Activated T-cell treated with anti-CD3 and anti-CD28 coated beads, Interleukin-2, amount 50 U/mL, for 72 hours (primary cell): ENCODE measurements at places on chromosomes 11 and 22.

DNA sequence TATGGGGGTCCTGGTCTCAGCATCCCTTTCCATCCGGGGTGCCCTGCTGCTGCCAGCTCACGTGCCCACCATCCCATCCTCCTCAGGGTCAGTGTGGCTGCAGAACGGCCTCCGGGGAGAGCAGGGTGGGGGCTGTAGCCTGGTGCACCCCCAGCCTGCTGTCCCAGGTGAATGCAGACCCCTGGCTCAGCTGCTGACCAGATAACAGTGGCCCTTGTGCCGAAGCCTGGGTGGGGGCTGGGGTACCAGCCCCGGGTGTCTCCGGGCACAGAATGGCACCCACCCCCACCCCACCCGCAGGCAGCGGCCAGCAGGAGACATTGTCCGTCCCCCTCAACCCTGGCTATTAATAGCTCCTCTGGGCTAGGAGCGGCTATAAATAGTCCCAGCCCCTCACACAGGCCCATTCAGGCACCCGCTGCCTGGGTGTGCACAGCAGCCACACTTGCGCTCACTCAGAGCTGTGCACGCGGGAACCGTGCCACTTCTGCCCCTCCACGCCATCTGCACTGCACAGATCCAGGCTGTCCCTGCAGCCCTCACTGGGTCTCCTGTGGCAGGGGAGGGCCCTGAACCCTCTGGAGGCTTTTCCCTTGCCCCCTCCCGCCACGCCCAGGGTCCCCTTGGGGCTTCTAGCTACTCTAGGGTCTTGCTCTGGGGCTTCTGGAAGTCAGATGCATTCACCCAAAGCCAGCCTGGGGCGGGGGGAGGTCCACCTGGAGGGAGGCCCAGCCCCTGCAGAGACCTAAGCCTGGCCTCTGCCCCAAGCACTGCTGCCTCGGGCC, 18.7 kb downstream of the CRELD2 start:
- peak overlapping the region; percentile 30 for H3K27ac ChIP-seq
- H3K4me3 ChIP-seq = peak overlapping the region; percentile 56
- no peaks in the 10 kb centered on the region for H3K27me3 ChIP-seq
- H3K4me1 ChIP-seq = peaks cover 33% of the 10 kb centered on the region

- H3K27ac ChIP-seq = peak overlapping the region; percentile 84
- no peaks in the 10 kb centered on the region for H3K27me3 ChIP-seq
- no peak for DNase-seq
- H3K4me3 ChIP-seq = peak overlapping the region; percentile 24
- peaks cover 9% of the 10 kb centered on the region for H3K36me3 ChIP-seq
- H3K4me1 ChIP-seq = peaks cover 43% of the 10 kb centered on the region
These were observed 11.6 kb upstream of the MTFP1 start for GRCh38 chr22:30413745-30414524.

DNA sequence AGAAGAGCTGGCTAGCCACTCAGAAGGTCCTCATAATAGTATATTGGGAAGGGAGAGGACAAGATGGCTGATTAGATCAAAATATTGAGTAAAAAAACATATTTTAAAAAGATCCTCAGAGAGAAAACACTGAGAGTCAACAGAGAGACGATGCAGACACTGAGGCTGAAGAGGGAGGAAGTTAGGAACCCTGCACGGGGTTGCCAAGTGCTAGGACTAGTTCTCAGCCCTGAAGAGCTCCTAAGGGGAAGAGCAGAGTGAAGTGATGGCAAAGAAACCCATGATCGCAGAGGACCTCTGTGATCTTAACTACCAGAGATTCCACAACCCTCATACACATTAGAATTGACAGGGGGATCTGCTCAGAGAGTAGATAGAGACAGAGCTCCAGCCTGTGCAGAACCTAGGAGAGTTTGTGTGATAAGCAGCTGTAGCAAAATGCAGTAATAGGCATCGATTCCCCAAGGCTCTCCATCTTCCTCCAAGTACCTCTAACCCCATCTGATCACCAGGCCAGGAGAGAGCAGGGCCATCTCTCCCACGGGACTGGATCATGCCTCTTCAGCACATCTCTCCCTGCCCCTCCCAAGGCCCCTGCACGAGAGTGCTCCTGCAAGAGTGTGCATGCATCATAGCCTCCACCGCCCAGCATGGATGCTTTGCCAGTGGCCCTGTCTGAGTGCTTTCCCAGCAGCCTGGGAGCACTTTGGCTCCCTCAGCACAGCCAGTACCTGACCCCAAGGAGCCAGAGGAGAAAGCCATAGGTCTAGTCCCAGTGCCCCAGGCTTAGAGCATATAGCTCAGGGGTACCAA, 41.2 kb upstream of the ARL14EP start:
- peaks cover 12% of the 10 kb centered on the region for H3K4me1 ChIP-seq
- no peak overlapping the region for H3K27ac ChIP-seq
- peak overlapping the region; percentile 11 for H3K4me3 ChIP-seq
- H3K36me3 ChIP-seq = no peaks in the 10 kb centered on the region

DNA sequence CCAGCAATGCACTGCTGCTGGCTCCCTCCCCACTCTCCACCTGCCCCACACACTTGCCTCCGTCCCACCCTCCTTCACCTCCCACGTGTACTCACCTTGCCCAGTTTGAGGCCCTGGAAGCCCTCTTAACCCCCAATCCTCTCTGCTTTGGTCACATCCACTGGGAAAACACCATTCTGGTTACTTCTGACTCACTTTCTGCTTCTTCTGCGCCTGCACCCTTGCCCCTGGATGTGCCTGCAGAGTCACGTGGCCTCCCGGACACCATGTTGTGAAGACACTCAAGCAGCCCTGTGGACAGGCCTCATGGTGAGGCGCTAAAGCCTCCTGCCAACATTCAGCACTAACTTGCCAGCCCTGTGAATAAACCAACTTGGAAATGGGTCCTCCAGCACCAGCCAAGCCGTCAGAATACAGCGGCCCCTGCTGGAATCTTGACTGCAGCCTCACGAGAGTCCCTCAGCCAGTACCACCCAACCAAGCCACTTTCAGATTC, 2.6 kb upstream of the NAALADL1 start:
- peaks cover 6% of the 10 kb centered on the region for H3K4me1 ChIP-seq
- no peak for DNase-seq
- no peaks in the 10 kb centered on the region for H3K36me3 ChIP-seq
- H3K27me3 ChIP-seq = no peaks in the 10 kb centered on the region
- H3K27ac ChIP-seq = no peak overlapping the region

DNA sequence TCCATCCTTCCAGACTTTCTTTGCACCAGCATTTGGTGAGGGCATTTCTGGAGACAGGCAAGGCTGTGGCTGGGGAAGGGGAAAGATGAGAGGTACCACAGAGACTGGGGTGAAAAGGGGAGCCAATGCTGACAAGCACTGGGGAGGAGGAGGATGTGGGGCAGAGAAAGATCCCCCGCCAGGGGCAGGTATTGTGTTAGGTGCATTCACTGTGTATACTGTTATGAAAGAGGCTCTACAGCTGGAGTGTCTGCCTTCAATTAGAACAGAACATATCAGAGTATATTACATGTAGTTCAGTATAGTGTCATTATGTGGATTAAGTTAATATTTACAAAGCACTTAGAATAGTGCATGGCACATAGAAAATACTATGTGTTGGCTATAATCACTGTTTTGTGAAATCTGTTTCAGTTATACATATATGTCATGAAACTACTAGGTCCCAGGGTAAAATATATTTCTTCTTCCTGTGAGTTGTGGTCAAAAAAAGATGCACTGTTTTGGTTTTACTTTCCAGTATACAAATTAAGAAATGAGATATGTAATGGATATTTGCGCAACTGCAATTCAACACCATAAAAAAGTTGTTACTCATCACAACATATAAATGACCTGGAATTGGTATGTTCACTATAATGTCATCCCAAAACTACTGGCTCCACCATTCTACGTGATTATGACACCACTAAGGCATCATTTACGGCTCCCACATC, 8.4 kb downstream of the MSANTD2 start:
- DNase-seq = no peak
- H3K36me3 ChIP-seq = no peaks in the 10 kb centered on the region
- no peaks in the 10 kb centered on the region for H3K27me3 ChIP-seq
- H3K27ac ChIP-seq = no peak overlapping the region
- no peak overlapping the region for H3K4me3 ChIP-seq

GRCh38 chr11:68150037-68150436, 28.8 kb upstream of the CHKA start:
- H3K4me3 ChIP-seq = no peak overlapping the region
- H3K4me1 ChIP-seq = no peaks in the 10 kb centered on the region
- no peaks in the 10 kb centered on the region for H3K36me3 ChIP-seq
- no peaks in the 10 kb centered on the region for H3K27me3 ChIP-seq

DNA sequence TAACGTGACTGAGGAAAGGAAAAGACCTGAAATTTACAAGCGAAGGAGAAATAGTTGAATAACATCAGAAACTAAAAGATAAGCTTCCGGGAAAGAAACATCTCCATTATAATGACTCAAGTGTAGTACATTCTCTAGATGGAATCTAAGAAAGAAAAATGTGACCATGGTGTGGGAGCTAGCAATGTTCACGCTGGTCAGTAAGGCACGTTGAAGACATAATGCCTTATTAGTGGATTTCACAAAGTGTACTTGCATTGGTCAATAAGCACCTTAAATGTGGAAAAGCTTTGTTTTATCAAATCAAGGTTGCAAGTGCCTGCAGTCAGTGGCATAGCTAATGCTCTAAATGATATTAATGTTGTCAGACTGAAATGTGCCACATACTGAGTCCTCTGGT, 2.8 kb upstream of the LARGE1 start:
- peak overlapping the region; percentile 80 for H3K27ac ChIP-seq
- peaks cover 17% of the 10 kb centered on the region for H3K4me1 ChIP-seq
- peak overlapping the region; percentile 88 for H3K4me3 ChIP-seq
- H3K36me3 ChIP-seq = peaks cover 2% of the 10 kb centered on the region
- H3K27me3 ChIP-seq = peaks cover 52% of the 10 kb centered on the region
- DNase-seq = no peak

- H3K4me1 ChIP-seq = no peaks in the 10 kb centered on the region
- peaks cover 20% of the 10 kb centered on the region for H3K27me3 ChIP-seq
- H3K4me3 ChIP-seq = no peak overlapping the region
- H3K36me3 ChIP-seq = no peaks in the 10 kb centered on the region
- no peak for DNase-seq
These were observed 69.7 kb upstream of the NECTIN1 start for GRCh38 chr11:119798656-119799055.

DNA sequence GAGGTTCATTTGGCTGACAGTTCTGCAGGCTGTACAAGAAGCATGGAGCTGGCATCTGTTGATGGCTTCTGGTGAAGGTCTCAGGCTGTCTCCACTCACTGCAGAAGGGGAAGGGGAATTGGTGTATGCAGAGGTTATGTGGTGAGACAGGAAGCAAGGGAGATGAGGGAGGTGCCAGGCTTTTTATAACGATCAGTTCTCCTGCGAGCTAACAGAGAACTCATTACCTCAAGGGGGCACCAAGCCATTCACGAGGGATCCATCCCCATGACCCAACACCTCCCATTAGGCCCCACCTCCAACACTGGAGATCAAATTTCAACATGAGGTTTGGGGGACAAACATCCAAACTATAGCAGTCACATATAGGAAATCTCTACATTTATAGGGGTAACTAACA, 38.7 kb upstream of the E2F8 start:
- no peak overlapping the region for H3K27ac ChIP-seq
- H3K27me3 ChIP-seq = peaks cover 4% of the 10 kb centered on the region
- no peak overlapping the region for H3K4me3 ChIP-seq
- DNase-seq = no peak
- no peaks in the 10 kb centered on the region for H3K36me3 ChIP-seq
- H3K4me1 ChIP-seq = no peaks in the 10 kb centered on the region

GRCh38 chr11:121372671-121373429, 79.3 kb upstream of the SORL1 start:
- H3K4me1 ChIP-seq = peaks cover 71% of the 10 kb centered on the region
- DNase-seq = no peak
- peaks cover 1% of the 10 kb centered on the region for H3K36me3 ChIP-seq
- peak overlapping the region; percentile 49 for H3K4me3 ChIP-seq

- peaks cover 15% of the 10 kb centered on the region for H3K4me1 ChIP-seq
- peak overlapping the region; percentile 39 for H3K4me3 ChIP-seq
- H3K27me3 ChIP-seq = no peaks in the 10 kb centered on the region
- H3K27ac ChIP-seq = no peak overlapping the region
- no peaks in the 10 kb centered on the region for H3K36me3 ChIP-seq
- no peak for DNase-seq
These were observed 2.0 kb upstream of the MAPK11 start for GRCh38 chr22:50272044-50272802.

- no peaks in the 10 kb centered on the region for H3K27me3 ChIP-seq
- H3K4me1 ChIP-seq = peaks cover 26% of the 10 kb centered on the region
- H3K27ac ChIP-seq = no peak overlapping the region
- DNase-seq = no peak
- no peak overlapping the region for H3K4me3 ChIP-seq
These were observed 14.4 kb downstream of the ATXN10 start for GRCh38 chr22:45686004-45686403.

DNA sequence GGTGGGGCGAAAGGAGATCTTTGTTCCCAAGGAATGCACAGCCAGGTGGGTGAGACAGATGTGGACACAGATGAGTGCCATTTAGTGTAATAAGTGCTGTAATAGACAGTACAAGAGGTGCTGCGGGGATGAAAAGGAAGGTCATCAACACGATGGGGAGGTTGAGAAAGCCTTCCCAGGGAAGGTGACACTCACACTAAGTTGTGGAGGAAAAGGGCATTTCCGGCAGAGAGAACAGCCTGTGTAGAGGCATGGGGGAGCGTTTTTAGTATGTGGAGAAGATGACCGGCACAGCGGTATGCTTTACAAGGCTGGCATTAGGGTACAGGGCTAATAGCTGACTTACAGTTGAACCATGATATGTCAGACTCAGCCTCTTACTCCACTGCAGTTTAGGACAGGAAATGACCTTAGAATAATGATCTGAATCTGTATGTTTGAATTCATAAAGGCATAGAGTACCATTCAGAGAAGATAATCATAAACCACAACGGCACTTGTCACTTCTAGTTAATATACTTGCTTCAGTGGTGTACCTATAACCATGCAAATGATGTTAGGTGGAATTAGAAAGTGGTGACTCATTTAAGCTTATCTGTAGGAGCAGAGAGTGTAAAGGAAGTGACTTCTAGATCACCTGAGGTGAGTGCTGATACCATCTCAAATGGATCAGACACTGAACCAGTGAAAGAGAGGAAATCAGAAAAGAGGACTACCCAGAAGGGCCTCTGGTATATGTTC, 60.6 kb downstream of the FAM83F start:
- peak overlapping the region; percentile 81 for H3K4me3 ChIP-seq
- H3K27me3 ChIP-seq = no peaks in the 10 kb centered on the region
- peak overlapping the region; percentile 89 for H3K27ac ChIP-seq
- peaks cover 4% of the 10 kb centered on the region for H3K36me3 ChIP-seq
- DNase-seq = peak; percentile 20
